ENCODE measurements at places on chromosomes 12 and 14.
A peak's percentile ranks its signal among the peaks of the same experiment; 100 is the strongest.

- DNase-seq = no peak
These were observed 34.8 kb downstream of the TMEM229B start for GRCh38 chr14:67453575-67454300.

DNA sequence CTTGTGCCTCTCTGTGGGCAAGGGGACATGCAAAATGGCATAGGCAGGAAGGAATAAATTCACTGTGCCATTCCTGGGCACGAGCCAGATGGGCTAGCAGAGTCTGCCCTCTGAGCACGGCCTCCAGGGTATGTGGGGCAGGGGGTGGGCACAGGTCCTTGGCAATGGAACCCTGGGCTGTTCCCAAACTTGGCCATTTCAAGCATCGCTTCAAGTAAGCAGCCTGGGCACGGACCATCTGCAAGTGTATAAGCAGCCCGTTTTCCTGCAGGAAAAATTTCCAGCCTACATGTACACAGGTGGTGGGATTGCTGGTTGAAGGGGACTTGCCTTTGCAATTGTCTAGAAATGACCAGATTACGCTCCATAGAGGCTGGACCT is 40.3 kb downstream of the CCDC85C start:
- DNase-seq = no peak

GRCh38 chr14:47674543-47675465 is 601 bp downstream of the MDGA2 start:
- no peak for DNase-seq

DNA sequence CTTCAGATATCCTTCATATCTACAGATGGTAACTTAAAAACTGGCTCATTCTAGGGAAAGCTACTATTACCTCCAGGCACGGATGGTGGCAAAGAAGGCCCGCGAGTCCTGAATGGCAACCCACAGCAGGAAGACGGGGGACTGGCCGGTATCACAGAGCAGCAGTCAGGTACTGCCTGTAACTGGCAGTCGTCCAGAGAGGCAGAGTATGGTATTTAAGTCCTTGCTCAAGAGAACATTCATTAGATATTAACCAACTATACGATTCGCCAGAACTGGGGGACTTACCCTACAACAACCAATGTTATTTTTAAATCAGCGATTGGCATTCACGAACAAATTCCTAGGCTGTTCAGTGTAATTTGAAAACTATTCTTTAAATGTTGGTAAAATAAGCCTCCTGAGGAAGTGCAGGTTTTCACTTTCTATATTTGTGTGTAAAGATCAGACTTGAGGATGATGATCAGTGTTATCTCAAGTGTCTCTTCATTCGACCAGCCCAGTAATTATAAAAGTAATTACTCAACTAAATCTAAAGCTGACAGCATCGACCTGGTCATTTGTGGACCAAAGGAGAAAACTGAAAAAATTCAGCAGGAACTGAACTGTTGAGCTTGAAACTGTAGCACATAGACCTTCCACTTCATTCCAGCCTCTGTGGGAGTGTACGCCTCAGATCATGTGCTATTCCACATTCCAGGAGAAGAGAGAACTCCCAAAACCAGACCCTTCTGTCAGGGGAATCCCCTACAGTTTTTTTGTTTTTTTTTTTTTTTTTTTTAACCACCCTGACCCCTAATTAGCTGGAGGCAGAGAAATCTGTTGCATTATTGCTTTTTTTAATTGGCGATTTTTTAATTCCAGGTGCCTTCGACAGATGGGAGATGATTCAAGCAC is 75.6 kb downstream of the ESR2 start:
- no peak for DNase-seq

- DNase-seq = no peak
These were observed 208.3 kb downstream of the PHETA1 start for GRCh38 chr12:111160350-111161241.

- DNase-seq = no peak
These were observed 184.9 kb upstream of the ABCD2 start for GRCh38 chr12:39804479-39804878.

- DNase-seq = no peak
These were observed 113.2 kb upstream of the EEA1 start for GRCh38 chr12:93042283-93042682.

- DNase-seq = no peak
These were observed 81.7 kb downstream of the PRKAB1 start for GRCh38 chr12:119749666-119750065.

DNA sequence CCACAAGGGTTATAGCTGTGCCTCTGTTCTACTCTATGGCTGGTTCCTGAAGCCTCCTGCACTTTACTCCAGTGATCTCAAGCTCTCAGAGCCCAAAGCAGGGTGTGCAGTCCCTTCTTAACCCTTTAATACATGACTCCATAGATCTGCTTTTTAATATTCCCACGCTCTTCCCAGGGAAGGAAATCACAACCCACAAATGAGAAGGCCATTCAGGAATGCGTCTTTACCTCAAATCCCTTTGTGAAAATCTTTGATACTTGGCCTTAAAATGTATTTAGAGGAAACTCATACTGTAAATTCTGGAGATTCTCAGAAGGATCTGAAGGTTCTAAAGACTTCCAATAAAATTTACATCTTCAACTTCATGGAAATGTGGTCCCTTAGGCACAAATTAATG is 17.0 kb downstream of the NID2 start:
- DNase-seq = peak; percentile 78

DNA sequence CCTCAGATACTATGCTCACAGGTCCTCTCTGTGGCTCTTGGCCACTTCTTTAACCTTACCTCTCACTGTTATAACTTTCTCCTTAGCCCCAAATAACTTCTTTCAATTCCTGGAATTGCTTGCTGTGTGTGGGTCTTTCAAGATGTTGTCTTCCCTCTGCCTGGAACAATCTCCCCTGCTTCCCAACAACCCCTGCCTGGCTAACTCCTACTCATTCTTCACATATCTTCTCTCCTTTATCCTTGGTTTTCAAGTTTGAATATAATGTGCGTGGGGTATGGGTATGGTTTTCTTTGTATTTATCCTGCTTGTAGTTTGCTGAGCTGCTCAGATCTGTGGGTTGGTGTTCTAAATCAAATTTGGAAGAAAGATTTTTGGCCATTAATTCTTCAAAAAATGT is 2.7 kb upstream of the WASHC3 start:
- no peak for DNase-seq

- DNase-seq = no peak
These were observed 331.4 kb downstream of the MED13L start for GRCh38 chr12:115946092-115946491.

- DNase-seq = no peak
These were observed 74.8 kb downstream of the PAPOLA start for GRCh38 chr14:96576937-96577336.

DNA sequence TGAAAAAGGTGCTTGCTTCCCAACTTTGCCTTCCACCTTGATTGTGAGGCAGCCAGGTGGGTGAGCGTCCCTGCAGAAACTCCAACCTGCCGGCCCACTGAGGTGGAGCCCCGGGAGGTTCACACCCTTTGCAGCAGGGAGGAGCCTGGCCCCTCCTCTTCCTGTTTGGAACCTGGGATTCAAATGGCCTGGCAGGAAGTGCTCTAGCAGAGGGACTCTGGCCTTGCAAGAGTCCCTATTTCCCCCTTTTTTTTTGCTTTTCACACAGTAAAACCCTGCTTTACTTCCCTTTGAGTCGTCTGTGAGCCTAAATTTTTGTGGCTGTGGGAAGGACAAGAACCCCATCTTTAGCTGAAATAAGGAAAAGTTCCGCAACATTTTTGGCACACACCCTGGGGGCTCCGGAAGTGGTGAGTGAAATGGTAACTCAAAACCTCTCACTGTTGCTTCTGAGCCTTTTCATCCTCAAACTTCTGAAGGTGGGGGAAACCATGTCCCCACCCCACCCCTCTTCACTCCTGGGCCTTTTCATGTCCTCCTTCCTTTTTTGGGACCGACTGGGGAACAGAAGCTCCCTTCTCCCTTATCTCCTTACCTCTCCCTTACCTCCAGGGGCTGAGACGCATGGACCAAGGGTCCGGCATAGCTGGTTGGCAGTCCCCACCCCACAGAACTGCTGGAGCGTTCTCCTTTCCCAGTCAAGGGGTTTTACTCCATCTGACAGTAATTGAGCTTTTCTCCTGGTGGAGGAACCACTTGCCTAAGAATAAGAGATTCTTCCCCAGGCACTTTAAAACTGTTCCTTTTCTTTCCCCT is 102.0 kb downstream of the KCNMB4 start:
- DNase-seq = peak; percentile 42

- DNase-seq = no peak
These were observed 145.6 kb upstream of the NCOR2 start for GRCh38 chr12:124713041-124713435.
